ENCODE measurements at places on chromosomes 13 and 19.
A peak's percentile ranks its signal among the peaks of the same experiment; 100 is the strongest.

GRCh38 chr13:98285317-98285716 lies 108.2 kb upstream of the RNF113B start:
- no peak for DNase-seq

- no peak for DNase-seq
These were observed 4.8 kb upstream of the ATF5 start for GRCh38 chr19:49924004-49924880.

GRCh38 chr13:108305655-108306054 lies 36.1 kb downstream of the TNFSF13B start:
- no peak for DNase-seq

GRCh38 chr13:31955741-31956140 lies 75.8 kb upstream of the FRY start:
- DNase-seq, result no peak

DNA sequence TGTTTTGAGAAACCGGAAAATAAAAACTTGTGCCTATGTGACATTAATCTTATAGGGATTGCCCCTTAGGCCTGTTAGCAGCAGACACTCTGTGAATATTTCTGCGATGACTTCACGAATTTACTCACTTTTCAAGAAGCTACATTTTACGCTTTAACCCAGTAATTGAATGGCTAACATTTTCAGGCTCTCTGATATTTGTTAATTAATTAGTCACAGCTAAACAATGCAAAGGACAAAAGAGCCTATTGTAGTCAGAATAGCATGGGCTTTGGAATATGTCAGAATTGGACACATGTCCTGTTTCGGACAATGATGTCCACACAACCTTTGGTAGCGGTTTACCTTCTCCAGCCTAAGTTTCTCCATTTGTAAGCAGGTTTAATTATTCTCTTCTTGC lies 506.6 kb downstream of the EFNB2 start:
- no peak for DNase-seq

GRCh38 chr13:94256721-94257120 lies 222.8 kb downstream of the DCT start:
- DNase-seq, result no peak

DNA sequence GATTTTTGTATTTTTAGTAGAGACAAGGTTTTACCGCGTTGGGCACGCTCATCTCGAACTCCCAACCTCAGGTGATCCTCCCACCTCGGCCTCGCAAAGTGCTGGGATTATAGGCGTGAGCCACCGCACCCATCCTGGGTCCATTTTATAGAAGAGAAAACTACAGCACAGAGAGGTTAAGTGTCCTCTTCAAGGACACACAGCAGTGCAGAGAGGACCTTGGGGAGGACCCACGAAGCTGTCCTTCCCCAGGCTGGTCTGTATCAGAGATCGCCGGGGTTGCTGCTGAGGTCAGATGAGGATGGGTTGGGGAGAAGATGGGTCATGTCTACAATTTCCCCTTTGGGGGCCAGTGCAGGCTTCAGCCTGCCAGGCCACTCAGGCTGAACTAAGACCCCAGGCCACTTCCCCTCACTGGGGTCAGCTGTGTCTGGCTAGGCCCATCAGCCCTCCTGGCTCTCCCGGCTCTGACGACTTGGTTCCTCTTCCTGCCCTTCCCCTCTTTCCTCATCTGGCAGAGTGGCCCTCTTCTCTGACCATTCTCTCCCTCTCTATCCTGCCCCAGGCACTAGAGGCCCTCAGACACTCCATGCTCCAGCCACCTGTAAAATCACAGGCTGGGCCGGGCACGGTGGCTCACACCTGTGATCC lies 9.6 kb downstream of the MYO1F start:
- DNase-seq, result no peak

DNA sequence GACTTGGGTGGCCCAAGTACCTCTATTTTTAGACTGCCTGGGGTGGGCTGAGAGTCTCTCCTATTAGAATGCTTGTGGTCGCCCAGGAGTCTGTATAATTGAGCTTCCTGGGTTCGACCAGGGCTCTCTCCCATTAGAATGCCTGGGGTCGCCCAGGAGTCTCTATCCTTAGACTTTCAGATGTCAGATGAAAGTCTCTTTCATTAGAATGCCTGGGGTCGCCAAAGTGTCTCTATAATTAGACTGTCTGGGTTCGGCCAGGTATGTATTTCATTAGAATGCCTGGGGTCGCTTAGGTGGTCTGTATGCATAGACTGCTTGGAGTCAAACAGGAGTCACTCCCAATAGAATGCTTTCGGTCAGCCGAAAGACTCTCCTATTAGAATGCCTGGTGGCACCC lies 1471.7 kb downstream of the UQCRFS1 start:
- no peak for DNase-seq

DNA sequence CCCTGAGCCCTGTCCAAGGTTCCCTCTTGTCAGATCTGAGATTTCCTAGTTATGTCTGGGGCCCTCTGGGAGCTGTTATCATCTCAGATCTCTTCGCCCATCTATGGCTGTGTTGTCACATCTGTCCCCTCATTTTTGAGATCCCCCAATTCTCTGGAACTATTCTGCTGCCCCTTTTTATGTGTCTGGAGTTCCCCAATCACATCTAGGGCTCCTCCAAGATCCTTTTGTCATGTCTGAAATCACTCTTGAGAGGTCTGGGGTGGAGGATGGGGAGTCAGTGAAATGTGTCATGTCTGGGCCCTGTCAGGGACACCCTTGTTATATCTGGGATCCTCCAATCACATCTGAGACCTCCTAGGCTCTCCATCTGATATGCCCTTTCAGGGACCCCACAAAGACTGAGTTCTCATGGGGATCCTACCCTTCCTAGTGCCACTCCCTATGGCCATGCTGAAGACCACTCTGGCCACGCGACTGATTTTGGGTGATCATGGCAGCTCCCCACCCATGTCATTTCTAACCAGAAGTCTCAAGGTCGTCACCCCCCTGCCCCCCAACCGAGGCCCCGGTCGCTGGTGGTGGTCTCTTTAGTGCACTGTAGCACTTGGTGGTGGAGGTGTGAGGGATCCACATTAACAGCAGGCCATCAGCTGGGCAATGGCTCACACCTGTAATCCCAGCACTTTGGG lies 3.8 kb upstream of the MYBPC2 start:
- no peak for DNase-seq

DNA sequence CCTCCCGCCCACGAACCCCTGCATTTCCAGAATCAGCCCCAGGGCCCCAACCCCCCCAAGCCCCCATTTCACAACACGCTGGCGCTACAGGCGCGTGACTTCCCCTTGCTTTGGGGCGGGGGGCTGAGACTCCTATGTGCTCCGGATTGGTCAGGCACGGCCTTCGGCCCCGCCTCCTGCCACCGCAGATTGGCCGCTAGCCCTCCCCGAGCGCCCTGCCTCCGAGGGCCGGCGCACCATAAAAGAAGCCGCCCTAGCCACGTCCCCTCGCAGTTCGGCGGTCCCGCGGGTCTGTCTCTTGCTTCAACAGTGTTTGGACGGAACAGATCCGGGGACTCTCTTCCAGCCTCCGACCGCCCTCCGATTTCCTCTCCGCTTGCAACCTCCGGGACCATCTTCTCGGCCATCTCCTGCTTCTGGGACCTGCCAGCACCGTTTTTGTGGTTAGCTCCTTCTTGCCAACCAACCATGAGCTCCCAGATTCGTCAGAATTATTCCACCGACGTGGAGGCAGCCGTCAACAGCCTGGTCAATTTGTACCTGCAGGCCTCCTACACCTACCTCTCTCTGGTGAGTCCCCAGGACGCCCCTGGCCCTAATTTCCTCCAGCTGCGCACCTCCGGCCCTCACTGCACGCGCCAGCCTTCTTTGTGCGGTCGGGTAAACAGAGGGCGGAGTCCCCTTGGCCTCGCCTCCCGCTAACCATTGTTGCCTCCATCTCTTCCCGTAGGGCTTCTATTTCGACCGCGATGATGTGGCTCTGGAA lies at the start of gene FTL:
Gene FTL (plus strand): TSS at position 270 of the 766 bp plus-strand sequence. CDS start 199 bp downstream, at position 469.
- DNase-seq, result peak; percentile 74

- DNase-seq, result no peak
These were observed 2902.5 kb downstream of the PCDH9 start for GRCh38 chr13:64327505-64328194.

GRCh38 chr13:77969299-77969698 lies 50.7 kb upstream of the EDNRB start:
- DNase-seq, result no peak

DNA sequence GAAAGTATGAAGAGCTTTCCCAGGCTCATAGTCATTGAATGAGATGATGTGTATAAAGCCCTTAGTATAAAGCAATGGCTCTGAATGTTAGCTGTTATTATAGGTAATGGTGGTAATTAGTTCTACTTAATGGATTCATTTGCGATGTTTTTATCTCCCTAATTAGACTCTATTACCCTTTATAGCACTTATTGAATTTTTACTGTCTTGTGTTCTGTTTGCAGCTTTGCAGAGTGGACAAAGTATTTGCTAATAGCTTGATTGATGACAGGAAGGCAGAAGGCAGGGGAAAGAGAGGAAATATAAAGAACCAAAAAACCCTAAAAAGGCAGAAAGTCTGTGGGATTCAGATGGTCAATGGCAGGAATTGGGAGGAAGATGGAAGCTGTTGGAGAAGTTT lies 524.4 kb upstream of the SPRY2 start:
- DNase-seq, result no peak

DNA sequence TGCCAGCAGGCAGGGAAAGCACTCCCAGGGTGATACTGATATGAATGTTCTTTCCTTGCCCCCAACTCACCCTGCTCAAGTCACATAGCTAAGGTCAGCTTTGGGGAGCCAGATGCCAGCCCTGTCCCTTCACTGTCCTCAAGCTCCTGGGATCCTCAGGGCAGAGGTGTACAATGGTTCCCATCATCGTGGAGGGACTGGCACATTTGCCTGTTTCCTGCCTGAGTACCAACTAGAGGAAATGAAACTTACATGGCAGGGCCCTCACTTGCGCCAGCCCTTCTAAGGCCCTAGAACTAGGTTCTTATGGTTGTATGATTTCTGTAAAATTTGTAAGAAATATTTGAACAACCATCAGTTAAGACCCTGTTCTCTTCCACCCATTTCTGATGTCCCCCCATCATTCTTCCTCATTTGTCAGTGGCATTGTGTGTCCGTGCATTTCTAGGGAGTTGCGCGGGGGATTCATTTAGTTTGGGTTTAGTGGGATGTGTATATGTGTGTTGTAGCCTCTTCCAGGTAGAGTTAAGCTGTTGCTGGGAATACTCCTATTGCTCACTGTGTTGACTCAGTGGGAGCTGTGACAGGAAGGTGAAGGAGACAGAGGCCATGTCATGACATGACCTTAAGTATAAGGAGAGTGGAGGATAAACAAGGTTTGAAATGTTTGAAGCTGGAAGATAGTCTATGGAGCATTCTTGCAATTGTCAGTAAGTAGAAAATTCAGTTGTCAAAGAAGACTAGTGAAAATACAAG lies 41.3 kb upstream of the RCBTB2 start:
- DNase-seq, result no peak

- DNase-seq, result no peak
These were observed 2325.6 kb upstream of the PCDH20 start for GRCh38 chr13:63741029-63741813.

GRCh38 chr19:960020-960419 lies 24.1 kb upstream of the WDR18 start:
- no peak for DNase-seq

- DNase-seq, result no peak
These were observed 14.5 kb downstream of the KLK4 start for GRCh38 chr19:50896591-50897190.

DNA sequence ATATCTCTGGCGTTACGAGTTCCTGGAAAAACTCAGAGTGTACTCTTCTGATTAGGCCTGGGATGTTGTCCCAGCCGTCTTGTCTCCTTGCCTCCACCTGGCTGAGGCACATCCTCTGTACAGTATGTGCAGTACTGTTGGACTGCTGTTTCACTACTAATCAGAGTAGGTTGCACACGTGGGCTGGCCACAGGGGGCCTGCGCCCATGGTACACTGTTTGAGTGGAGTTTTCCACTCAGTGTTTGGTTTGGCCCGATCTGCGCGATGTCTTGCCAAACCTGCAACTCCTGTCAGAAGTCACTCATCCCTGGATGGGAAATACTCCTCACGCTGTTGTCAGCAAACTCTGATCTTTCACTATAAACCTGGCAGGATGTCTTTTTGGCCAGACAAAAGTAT lies 189.6 kb upstream of the CSNK1A1L start:
- no peak for DNase-seq

- no peak for DNase-seq
These were observed 7.4 kb upstream of the SPRY2 start for GRCh38 chr13:80348314-80348713.

DNA sequence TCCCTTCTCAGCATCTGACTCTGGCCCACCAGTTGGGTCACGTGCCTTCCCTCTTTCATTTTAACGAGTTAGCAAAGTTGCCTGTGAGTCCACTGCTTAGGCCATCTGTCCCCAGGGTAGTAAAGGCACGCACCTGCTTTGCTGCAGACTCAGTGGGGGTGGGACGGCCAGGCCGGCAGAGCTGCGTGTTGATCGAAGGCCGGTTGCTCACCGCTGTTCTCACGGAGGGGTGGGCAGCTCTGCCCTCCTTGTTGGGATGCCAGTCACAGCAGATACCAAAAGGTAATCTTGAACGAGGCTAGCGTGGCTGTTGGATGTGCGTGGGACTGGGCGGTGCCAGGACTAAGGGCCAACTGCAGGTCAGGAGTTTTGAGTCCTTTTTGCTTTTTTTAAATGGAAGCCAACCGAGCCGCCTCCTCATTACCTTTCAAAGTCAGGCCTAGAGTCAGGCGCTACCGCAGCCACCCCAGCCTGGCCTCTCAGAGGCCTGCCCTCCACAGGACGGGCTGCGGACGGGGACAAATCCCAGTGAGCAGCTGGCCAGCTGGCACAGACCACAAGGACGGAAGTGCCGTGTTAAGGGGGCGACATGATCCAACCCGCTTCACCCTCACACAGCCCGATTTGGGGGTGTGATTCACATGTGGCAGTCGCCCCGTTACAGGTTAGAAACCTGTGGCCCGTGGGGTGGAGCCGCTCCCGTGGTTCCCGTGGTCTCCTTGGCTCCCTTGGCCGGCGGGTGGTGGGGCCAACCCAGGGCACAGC lies 20.6 kb downstream of the ADPRHL1 start:
- no peak for DNase-seq

DNA sequence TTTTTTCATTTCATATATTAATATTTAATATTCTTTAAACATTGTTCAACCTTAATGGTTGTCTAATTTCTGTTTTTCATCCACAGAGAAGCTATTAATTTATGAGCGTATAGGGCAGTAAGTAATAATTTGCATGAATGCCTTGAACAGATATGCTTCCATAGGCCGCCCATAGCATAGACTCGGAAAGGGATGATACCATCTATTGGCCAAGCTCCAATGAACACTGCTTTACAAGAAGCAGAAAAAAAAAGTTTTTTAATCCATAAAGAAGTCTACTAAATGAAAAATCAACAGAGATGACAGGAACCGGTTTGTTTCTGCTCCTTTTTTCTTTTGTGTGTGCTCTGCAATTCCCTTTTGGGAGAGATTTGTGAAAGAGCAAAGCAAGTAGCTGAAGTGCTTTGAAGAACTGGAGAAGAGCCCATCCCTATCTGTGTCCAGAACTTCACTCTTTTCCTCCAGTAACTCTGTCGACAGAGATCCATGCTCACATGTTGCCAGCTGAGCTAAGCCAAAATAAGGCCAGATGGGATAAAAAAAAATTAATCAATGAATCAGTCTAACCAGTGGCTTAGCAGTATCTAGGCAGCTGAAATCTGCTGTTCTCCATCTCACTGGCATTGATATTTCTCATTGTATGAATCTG lies 215.9 kb upstream of the SOX21 start:
- DNase-seq, result no peak

- DNase-seq, result no peak
These were observed 2.6 kb downstream of the BRCA2 start for GRCh38 chr13:32317716-32318465.

- no peak for DNase-seq
These were observed 39.2 kb downstream of the GATAD2A start for GRCh38 chr19:19444681-19445155.
